HEK293T (cell line): ENCODE measurements at places on chromosomes 1 and 21.

GRCh38 chr21:42543106-42543847 is 29.6 kb downstream of the SLC37A1 start:
- no peak for DNase-seq

DNA sequence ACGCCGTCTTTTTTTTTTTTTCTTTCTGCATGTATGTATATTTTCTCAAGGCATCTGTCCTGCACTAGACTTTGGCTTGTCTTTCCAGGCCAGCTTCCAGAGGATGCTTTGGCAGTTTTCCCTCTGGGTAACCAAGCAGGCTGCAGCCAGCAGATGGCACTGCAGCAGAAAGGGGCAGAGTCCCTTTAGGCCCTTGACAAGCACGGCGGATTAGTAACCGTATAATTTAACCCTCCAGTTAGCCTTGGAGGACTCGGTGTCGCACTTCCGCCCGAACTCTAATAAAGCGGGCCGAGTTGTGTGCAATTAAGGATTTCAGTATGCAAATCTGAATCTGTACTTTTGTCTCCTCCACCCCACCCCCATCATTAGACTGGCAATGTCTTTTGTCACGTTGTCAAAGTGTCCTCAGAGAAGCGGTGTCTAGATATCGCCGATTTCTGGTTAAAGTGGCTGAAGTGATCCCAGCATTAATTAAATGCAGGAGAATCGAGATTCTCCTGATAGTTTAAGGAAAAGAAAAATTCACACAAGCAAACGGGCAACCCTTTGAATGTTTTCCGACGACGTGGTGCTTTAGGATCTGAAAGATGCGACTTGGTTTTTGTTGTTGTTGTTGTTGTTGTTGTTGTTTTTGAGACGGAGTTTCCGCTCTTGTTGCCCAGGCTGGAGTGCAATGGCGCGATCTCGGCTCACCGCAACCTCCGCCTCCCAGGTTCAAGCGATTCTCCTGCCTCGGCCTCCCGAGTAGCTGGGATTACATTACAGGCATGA is 1.1 kb upstream of the TMEM167B start:
- DNase-seq: peak; percentile 86

- DNase-seq: no peak
Measured at GRCh38 chr1:215780641-215781040, 213.5 kb downstream of the KCTD3 start.

DNA sequence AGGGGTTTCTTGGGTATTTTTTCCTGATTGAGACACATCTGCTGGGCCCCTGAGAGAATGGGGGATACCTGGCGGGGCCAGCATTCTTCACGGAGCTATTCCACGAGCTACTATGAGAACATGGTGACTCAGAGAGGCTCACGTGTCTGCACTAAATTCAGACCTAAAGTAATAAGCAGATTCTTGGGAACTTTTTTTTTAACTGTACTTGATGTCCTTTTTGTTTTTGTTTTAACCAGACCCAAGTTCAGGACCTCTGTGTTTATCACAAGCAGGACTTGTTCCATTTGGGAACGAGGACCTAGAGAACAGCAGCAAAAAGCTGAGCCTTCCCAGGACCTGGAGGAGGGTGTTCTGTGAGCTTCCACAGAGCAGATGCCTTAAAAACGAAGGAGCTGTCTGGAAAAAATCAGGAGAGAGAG is 44.0 kb downstream of the EVA1C start:
- DNase-seq: no peak

DNA sequence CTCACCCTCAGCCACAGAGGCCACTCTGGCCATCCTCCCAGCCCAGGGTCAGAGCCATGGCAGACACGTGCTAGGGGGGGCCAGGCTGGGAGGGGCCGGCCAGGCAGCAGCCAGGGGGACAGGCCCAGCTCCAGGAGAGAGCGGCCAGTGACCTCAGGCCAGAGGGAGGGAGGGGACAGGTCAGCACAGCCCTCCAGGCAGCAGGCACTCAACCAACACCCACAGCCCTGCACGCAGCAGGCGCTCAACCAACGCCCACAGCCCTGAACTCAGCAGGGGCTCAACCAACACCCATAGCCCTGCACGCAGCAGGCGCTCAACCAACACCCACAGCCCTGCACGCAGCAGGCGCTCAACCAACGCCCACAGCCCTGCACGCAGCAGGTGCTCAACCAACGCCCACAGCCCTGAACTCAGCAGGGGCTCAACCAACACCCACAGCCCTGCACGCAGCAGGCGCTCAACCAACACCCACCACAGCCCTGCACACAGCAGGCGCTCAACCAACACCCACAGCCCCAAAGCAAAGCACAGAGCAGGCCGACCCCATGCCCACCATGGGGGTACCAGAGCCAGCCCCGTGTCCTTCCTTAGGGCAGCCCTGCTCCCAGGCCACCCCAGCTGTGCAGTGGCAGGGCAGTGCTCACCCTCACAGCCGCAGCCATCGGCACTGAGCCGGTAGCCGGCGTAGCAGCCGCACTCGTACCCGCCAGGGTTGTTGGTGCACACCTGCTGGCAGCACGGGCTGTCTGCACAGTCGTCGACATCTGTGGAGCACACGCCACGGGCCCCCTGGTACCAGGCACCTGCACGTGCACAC is 55.9 kb downstream of the ARHGEF16 start:
- DNase-seq: no peak

DNA sequence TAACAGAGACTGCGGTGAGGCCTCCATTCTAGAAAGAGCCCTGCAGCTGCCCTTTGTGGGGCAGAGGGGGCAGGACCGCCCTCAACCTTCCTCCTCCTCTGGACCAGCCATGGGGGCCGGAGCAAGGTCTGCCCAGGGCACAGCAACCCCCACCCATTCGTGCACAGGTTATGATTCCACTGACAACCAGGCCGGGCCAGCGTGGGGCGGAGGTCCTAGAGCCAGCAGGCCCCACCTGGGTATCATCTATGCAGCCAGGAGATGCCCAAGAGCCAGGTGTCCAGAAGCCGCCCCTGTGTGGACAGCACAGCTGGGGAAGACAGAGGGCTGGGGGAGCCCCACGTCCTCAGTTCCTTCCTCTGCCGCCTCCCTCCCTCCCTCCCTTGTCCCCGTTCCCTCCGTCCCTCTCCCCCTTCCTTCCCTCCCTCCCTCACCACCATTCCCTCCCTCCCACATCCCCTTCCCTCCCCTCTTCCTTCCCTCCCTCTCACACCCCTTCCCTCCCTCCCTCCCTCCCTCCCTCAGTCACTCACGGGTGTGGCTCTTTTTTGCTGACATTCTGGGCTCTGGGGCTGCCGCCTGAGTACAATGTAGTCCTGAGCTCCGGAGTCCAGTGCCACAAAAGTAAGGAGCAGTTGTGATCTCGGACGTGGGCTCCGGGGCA is 12.3 kb downstream of the RNF223 start:
- DNase-seq: no peak

- DNase-seq: peak; percentile 63
Measured at GRCh38 chr1:47507881-47508701, 70.2 kb downstream of the FOXD2 start.

- no peak for DNase-seq
Measured at GRCh38 chr1:209383907-209384709, 199.4 kb upstream of the CAMK1G start.

DNA sequence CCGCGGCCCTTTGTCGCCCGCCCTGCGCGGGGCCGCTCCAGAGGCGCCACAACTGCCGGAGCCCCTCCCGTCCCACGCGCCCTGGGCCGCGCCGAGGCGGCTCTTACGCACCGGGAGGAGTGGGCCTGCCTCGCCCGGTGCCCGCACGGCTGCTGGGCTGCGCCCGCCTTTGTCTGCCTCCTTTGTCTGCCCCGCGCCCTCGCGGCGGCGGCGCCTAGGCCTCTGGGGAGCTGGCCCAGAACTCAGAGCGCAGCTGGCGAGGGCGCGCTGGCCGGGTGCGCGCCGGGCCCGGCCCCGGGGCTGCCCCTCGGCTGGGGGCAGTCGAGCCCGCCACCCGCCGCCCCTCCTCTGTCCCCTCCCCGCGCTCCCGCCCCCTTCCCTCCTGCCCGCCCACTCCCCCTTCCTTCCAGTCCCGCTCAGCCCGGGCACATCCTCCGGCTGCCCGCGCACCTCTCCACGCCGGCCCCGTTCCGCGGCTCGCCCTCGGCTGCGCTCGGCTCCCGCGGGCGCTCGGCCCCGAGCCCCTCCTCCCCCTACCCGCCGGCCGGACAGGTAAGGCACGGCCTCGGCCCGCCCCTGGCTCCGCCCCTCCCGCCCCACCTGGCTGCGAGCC is at the start of gene DRAXIN:
DRAXIN (plus strand) TSS at position 409 of the 613 bp plus-strand sequence. CDS start 14,549 bp downstream, outside the sequence.
- no peak for DNase-seq

GRCh38 chr21:41477641-41478318 is 30.2 kb downstream of the TMPRSS2 start:
- DNase-seq: no peak

DNA sequence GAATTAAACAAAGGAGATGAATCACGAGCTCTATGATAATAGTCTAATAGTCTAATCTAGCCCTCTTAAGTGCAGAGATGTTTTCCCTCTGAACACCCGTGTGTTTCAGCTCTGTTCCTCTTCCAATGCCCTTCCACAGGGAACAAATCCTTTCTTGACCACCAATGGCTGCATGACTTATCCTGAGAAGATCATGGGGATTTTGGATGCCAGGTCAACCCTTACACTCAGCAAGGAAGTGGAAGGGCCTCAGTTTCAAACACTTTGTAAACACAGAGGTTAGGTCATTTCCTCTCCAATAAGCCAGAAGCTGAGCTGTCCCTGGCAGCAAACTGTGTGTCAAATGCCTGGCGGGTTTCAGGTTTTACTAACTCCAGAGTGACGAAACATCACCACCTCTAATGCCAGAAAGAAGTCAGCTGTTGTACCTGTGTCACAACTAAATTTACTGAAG is 200.0 kb downstream of the GABPA start:
- DNase-seq: no peak

- DNase-seq: no peak
Measured at GRCh38 chr1:20601129-20601825, 12.4 kb downstream of the CDA start.

- no peak for DNase-seq
Measured at GRCh38 chr1:180155182-180155682, 563 bp downstream of the QSOX1 start.

DNA sequence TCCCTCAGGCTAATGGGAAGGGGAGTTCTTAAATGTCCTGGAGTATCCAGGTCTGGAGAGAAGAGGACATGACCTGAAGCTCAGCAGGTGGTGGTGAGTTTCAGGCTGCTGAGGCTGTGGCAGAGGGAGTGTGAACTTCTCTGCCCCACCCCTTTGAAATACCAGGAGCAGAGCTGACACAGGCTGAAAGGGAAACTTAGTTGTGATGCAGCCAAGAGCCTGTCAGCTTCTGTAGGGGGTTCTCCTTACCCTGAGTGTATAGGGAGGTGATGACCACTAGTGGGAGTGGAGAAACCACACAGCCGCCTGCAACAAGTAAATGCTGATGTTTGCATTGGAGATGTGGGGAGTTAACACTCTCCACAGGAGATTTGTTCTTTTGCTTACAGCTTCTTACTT is 152.3 kb downstream of the FCRL5 start:
- peak; percentile 30 for DNase-seq

DNA sequence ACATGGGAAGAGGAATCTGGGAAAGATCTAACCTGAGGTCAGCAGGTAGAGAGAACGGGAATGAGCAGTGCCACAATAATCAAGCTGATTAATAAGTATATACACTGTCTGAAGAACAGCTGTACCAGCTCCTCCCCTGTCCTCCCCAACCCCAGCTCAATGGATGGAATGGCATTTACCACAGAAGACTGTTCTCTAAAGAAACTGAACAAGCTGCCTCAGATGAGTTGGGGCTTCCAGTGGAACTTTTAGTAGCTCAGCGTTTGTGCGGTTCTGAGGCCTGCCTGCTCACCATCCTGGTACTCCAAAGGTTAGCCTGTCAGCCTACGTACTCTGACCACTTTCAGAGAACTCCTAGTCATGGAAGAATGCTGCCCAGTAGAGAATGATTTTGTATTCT is 101.9 kb upstream of the LBR start:
- DNase-seq: no peak
